Activated CD4-positive, alpha-beta T cell treated with anti-CD3 and anti-CD28 coated beads, Interleukin-2, amount 50 U/mL, for 1 hour (primary cell): ENCODE measurements at places on chromosomes 4 and X.

- no peak for DNase-seq
Observed at GRCh38 chr4:86055898-86056297, 304.0 kb downstream of the MAPK10 start.

DNA sequence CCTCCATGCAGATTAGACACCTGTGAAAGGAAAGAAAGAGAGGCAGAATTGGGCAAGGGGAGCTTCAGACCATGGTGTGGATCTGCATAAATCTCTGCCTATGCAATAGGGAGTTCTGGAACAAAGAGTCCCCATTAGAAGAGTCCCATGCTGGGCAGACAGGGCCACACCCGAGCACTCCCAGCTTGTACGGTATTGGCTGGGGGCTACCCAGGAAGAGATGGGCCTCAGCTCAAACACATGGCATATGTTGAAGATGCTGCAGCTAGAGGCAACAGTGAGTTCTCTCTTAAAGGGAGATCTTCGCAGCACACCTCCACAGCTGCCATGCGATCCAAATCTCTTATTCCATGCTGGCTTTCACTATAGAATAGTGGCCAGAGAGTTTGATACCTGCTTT lies 24.7 kb downstream of the CCNG2 start:
- DNase-seq: no peak

GRCh38 chrX:100911731-100912130 lies 17.0 kb downstream of the XKRX start:
- DNase-seq: no peak

DNA sequence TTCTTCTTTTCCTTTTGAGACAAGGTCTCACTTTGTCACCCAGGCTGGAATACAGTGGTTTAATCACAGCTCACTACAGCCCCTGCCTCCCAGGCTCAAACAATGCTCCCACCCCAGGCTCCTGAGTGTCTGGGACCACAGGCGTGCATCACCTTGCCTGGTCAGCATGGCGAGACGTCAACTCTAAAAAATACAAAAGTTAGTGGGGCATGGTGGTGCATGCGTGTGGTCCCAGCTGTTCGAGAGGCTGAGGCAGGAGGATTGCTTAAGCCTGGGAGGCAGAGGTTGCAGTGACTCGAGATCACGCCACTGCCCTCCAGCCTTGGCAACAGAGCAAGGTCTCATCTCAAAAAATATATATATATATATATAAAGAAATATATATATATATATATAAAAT lies 242.4 kb downstream of the SHOX start:
- DNase-seq: no peak

- DNase-seq: no peak
Observed at GRCh38 chr4:15890246-15890829, 48.2 kb downstream of the FGFBP1 start.
